Foreskin fibroblast (primary cell): ENCODE measurements at places on chromosomes 12 and 14.
A peak's percentile ranks its signal among the peaks of the same experiment; 100 is the strongest.

DNA sequence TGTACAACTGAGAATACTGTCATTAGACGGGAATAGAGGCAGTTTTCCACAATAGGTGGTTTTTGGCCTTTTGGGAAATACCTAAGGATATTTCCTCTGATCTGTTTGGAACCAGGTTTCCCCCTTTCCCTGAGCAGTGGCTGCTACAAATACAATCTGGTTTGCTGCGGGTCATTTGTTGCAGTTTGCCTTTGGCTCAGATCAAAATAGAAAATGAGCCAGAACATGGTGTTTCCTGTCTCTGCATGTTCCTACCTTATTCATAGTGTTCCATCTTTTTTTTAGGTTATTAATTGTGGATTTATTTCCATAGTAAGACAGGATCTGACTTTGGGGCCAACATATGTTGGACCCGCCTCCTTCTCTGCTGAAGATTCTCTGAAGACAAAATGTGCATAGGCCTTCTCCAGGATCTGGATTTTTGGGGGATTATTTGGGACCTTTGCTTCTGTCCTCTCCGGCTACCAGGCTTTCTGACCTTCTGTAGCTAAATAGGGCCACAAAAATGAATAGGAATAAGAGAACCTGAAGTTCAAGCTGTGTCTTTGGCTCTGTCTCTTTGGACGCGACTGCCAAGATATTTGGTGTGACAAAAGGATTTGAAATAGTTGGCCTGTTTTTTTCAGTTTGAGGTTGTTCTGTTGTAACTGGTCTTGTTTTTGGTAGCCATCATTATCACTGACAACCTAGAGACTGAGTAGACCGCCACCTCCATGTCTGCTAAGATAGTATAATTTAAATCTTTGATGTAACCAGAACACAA, 146.9 kb downstream of the PRKCH start:
- DNase-seq = no peak

DNA sequence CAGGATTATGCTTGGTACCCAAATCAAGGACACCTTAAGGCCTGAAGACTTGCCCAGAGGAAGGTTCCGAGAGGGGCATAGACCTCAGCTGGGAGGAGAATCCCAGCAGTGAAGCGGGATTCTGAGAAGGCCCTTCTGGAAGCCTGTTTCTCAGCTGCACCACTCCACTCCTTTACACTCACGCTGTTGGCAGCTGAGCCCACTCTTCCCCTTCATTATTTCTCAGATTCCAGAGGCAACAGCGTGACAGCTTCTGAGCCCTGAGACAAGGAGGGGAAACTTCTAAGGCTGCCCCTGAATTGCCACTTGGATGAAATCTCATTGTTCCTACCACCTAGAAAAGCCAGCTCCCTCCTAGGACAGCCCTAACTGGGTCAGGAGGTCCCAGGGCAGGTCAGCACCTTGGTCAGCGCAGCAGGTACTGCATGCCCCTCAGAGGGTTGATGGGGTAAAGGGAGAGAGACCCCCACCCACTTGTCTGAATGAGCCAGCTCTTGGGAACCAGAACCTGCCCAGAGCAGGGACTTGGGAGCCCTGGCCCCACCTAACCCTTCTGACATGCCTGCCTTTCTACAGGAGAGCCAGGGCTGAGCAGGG, 53.9 kb downstream of the ISCA2 start:
- DNase-seq = no peak

DNA sequence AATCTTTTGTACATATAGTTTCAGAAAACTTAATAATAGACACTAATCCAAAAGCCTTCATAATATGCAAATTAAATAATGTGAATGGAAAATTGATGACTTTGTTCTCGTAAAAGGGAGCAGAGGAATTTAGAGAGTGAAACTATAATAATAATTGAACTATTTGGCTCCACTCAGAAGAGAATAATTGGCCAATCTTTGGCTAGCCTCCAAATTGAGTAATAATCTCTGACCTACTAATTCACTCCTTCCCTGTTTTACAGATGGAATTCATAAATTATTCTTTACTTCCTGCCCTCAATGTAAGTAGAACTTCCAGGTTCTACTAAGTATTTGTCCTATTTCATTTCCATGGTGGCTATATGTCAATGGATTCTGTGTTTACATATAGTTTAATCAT, 15.8 kb downstream of the TRIM9 start:
- DNase-seq = peak; percentile 54

- DNase-seq = no peak
These were observed 35.0 kb downstream of the GNG2 start for GRCh38 chr14:51895375-51895774.

DNA sequence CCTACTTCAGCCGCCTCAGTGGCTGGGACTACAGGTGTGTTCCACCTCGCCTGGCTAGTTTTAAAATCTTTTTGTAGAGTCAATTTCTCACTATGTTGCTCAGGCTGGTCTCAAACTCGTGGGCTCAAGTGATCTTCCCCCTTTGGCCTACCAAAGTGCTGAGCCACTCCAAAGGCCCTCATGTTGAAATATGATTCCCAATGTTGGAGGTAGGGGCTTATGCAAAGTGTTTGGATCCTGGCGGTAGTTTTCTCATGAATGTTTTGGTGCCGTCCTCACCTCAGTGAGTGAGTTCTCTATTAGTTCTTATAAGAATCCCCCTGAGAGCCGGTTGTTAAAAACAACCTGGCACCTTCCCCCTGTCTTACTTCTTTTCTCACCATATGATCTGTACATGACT, 784.6 kb downstream of the TMTC2 start:
- DNase-seq = no peak

DNA sequence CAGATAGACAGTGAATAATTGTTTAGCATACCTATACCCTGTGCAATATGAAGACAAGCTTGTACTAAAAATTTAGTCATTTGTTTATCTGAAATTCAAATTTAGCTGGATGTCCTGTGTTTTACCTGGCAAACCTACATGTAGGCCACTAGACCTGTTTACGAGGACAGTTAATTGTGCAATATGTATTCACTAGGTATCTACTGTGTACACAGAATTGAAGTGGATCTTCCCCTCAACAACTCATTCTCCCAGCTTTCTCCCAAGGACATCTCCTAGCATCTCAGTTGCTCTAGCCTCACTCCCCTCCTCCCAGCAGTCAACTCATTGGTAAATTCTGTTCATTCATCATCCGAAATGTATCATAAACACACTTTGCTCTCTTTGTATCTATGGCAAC, 25.3 kb downstream of the AK7 start:
- DNase-seq = no peak

DNA sequence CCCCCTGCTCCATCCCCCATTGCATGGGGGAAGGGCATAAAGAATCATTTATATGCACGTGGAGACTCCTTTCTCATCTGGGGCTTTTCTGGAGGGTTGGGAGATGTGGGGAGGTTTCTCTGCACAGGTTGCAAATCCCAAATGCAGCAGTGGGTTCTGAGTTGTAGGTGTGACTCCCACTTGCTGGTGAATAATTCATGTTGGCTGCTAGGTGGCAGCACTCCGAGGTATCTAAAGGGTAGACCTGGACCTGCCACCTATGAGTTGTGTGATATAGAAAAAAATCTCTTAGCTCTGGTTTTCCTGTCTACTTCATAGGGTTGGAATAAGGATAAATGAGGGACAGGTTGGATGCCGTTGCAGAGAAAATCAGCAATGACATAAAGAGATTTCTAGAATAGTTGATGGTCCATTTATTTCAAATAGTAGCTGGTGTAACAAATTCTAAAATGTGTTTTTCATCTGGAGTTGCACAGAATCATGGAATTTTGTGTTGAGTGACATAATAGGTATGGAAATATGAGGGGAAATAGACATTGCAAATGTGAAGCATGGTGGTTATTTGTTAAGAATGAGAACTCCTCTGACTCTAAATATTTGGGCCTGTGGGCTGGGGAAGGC, 4.6 kb downstream of the MARCHF9 start:
- DNase-seq = no peak

- no peak for DNase-seq
These were observed 92.9 kb downstream of the BBS10 start for GRCh38 chr12:76255281-76255680.

DNA sequence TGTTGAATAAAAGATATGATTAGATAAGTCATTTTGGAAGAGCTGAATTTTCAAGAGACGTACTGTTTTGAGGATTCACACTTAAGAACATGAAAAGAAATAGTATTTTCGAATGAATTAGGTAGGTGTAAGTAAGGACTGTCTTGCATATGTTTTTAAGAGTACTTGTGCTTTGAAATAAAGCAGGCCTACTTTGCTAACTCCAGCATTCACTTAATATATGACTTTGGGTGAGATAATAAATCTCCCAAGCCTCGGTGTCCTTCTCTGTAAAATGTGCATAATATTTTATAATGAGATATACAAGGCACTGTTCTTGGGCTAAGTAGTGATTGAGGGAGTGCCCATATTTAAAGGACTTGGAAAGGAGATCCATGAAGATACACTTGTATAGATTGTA, 54.6 kb downstream of the WASHC4 start:
- DNase-seq = no peak

DNA sequence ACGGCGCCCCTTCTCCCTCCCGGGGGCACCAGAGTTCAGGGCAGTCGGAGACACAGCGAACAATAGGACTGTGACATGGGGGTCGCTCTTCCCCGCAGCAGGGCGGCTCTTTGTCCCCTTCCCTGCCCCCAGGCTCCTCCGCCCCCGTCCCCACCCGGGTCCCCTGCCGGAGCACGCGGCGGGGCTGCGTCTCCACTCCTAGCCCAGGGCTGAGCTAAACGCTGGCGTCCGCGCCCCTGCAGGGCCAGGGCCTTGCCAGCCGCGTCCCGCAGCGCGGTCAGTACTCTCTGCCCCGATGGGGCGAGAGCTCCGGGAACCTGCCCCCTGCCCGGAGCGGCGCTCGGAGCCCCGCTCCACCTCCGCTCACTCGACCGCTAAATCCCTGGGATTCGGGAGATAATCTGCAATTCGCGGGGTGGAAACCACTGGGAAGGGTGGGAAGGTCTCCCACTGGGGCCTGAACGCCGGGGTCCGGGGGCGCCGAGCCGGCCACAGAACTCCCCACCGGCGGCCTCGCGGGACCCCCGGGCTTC, 825 bp upstream of the CCDC85C start:
- peak; percentile 58 for DNase-seq

DNA sequence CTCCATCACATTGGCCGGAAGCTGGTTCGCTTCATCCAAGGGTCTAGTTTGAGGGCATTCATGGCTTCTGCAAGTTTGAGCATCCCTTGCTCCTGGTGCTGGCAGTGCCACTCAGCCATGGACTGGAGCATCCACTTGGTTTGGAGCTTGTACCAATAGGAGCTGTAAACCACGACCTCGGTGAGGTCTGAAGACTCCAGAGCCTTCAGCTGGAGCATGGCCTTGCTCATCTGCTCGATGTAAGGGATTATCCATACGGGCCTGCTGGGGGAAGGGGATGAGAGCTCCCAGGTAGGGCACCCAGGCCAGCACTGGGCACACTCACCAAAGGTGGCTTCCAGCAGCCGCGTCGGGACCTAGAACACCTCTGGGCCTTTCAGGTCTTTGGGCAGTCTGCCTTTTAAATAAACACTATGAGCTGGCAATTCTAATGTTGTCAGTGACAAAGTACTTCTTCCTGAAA, 13.5 kb downstream of the FOS start:
- DNase-seq = no peak

DNA sequence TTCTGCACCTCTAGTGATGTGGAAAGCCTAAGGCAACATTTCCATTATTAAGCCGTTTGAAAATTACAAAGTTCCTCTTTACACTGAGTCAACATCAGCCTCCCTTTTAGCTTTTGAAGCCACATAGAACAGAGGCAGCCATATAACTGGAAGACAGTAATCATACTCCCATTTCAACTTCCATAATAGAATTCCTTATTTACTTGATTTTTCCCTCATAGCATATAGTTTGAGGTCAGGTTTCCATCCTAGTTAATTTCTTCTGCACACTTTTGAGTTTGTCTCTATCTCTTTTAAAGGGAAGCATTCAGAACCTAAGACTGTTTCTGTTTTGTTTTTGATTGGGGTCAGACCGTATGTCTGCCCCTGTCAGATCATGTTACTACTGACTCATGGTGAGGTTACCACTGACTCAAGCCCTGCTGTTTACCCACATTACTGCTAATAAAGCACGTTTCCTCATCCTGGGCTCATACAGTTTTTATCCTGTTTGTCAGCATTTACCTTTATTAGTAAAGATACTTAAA, 161.0 kb downstream of the SLC38A4 start:
- peak; percentile 94 for DNase-seq

DNA sequence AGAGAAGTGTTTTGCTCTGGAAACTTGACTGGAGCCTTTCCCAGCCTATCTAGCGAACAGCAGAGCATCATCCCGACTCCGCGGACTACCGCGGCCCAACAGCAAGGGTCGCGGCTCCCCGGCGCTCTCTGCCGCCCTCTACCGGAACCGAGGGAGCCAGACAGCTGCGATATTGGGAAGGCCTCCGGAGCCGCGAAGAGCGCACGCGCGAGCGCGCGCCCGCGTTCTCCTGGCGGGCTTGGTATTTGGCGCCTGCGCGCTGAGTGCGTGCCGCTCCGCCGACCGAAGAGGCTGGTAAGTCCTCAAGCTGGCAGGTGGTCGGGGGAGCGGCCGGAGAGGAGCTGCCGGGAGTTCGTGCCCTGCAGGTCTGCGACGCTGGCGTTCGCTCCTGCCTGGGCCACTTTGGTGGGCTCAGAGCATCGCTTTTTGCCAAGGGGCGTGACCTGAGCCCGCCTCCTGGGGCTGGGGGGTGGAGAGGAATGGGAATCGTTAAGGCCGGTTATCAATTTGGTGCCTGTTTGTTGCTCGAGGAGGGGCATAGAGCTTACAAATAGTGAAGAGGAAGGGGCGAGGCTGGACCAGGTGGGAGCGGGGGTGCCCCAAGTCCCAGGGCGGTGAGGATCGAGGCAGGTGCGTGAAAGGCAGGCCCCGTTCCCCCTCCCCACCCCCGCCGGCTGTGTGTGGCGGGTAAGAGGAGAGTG, at the start of gene TMEM106C:
TMEM106C (plus strand) TSS at position 257 of the 701 bp plus-strand sequence. CDS start 641 bp downstream, outside the sequence.
- DNase-seq = peak; percentile 84

- DNase-seq = no peak
These were observed at the start of gene MYO1H for GRCh38 chr12:109347589-109347988. Gene MYO1H (plus strand): TSS chr12:109347900. CDS start chr12:109347961, 61 bp downstream.

- DNase-seq = no peak
These were observed 52.7 kb downstream of the ERH start for GRCh38 chr14:69345402-69345801.

DNA sequence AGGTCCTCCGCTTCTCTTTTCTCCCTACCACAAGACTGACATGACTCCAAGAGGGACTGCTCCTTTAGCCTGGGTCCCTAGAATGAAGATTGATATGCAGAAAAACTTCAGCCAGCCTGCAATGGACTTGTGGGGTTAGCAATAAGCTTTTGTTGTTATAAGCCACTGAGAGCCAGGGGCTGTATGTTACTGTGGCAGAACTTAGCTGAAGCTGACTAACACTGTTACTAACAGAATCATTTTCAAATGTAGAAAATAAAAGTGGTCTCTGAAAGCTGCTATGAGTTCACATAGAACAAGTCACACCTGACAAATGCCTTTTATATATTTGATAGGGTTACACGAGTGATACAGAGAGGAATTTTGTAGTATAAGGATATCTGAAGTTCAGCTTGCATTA, 13.6 kb upstream of the RFLNA start:
- no peak for DNase-seq
